ENCODE measurements at places on chromosomes 6 and 20. TPM values are rescaled to one million over a fixed set of nuclear protein-coding genes. Genes with fewer than 3 reads are reported as not detected.

RRAGD gene
- total RNA-seq = 14.6 TPM

HSPA12B gene
- total RNA-seq = 9.7 TPM

- DNase-seq = no peak
These were observed 706 bp upstream of the TUBB2B start for GRCh38 chr6:3228046-3228671.

DNA sequence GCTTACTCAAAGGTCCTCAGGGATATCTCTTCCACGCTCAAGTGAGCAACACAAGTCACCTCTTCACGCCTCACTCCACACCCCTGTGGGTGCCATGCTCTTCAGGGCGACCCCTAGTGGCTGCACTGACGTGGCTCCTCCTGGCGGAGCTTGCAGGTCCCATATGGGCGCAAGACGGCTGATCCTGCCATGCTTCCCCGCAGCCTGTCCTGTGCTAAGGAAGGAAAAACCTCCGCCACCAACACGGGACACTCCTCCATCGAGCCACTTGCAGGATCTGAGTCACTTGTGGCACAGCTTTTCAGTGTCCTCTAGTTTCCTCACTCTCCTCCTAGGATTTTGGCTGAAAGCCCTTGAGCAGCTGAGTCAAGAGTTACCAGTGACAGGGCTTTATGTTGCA, 90.7 kb downstream of the KHDC1L start:
- no peak for DNase-seq

MOG gene
- total RNA-seq = not detected

DNA sequence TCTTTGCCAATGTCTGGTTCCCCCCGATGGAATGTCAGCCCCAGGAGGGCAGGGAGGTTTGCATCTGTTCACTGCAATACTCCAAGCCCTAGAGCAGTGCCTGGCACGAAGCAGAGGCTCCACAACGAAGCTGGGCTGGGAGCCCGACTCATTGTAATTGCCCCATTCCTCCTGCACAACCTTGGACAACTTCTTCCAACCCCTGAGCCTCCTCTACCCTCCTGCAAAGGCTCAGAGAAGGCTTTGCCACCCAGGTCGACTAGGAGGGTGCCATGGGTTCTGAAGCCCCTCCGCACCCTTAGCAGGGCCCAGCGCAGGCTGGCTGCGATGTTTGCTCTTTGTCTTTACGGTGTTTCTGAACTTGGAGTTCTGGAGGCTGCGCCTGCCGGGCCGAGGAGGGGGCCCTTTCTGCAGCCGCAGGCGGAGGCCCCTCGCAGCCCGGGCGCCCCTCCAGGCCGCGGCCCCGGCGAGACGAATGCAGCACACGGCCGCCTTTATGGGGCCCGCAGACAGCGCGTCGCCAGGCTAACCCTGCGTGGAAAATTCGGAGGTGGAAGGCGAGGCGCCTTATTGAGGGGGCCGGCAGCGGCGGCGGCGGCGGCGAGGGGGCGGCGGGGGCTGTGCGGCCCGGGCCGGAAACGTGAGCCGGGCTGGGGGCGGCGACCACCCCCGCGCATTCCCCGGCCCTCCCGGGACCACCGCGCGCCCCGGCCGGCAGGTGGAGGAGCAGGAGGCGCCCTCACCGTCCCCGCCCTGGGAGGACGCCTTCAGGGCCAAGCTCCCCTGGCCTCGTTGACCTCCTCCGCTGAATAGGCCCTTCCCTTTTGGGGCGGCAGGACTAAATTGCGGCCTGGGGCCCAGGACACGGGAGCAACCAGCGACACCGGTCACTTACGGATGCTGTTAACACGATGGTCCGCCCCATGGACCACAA, 27.0 kb downstream of the SNAI1 start:
- no peak for DNase-seq

DNA sequence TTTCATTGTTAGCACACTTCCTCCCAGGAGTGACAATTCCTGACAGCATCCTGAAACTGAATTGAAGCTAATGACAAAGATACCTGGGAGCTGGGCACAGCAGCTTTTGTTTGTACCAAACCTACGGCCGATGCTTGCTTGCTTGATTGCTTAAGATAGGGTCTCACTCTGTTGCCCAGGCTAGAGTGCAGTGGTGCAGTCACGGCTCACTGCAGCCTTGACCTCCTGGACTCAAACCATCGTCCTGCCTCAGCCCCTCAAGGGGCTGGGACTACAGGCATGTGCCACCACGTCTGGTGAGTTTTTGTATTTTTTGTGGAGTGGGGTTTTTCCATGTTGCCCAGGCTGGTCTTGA, 84.7 kb upstream of the SCP2D1 start:
- DNase-seq = no peak

DNA sequence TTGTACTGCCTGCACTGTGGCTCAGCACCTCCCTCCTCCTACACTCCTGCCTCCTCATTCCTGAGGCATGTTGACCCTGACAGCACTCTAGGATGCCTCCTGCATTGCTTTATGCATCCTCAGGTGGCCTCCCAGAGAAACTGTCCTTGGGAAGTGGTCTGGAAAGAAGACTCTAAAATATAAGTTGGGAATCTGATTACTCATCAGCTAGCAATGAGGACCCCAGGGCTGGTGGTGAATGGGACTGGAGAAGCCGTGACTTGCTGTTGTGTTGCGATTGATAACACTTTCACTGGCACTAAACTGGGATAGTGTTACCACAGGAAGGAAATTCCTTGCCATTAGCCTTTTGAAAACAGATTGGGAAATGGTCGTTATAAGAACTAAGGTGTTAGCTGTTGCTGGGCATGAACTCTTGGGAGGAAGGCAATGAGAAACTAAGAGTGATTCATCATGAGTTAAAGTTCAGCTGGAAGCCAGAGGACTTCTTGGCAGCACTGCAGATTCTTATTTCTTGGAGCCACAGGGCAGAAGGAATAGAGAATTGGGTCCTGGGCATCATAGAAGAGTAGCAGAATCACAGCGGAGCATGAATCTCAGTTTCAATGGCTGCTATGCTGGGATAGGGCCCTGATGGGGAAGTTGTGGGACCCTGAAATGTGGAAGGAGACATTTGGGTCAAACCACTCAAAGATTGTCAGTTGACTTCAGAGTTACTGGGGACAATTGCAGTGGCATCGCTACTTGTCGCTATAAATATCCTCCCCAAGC, 10.1 kb upstream of the SIRPD start:
- DNase-seq = no peak

DNA sequence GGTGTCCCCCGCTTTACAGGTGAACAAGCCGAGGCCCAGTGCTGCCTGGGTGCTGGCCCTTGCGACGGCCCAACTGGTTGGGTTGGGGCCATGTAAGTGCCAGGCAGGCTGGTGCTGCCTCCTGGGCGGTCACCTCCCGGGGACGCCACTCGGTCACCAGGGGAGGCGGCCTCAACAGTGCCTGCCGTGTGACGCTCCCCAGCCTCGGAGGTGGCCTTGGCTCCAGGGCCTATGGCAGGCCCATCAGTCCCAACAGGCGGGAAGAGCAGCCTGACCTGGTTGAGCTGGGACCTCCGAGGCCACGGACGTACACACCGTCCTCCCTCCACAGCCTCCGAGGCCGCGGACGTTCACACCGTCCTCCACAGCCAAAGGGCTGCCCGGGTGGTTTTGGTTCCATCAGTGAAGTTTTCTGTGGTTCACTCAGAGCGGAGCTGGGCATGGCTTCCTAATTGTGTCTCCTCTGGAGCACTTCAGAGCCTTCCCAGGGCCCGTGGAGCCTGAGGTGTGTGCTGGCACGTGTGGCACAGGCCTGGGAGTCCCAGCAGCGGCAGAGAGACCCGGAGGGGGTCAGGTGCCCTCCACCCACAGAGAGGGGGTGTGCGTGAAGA, 19.3 kb upstream of the SLCO4A1 start:
- DNase-seq = no peak

ELOVL4 gene
- total RNA-seq = 1.4 TPM

- no peak for DNase-seq
These were observed 6.4 kb upstream of the KIF6 start for GRCh38 chr6:39731565-39731964.

DNA sequence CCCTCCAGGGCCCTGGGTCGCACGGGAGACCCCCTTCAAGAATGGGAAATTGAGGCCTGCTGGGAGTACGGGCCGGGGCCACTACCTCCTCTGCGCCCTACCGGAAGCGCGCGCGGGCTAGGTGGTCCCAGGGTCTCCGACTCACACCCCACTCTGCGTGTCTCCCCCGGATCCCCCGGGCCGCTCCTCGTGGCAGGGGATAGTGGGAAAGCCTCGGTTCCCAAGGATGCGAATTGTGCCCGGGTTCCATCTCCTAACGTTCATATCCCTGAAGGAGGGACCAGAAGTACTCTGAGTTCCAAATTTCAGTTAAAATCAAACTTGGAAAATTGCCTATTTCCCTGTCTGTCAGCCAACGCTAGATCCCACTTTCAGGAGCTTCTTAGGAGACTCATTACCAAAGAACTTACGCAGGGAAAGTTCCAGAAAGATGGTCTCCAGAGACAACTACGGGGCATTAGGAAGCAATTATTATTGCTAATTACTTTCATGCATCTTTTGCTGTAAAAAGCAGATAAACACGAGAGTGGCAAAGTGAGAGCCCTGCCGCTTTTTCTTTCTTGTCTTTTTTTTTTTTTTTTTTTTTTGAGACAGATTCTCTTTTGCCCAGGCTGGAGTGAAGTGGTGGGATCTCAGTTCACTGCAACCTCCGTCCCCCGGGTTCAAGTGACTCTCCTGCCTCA, 858 bp downstream of the FAM83D start:
- no peak for DNase-seq

DNA sequence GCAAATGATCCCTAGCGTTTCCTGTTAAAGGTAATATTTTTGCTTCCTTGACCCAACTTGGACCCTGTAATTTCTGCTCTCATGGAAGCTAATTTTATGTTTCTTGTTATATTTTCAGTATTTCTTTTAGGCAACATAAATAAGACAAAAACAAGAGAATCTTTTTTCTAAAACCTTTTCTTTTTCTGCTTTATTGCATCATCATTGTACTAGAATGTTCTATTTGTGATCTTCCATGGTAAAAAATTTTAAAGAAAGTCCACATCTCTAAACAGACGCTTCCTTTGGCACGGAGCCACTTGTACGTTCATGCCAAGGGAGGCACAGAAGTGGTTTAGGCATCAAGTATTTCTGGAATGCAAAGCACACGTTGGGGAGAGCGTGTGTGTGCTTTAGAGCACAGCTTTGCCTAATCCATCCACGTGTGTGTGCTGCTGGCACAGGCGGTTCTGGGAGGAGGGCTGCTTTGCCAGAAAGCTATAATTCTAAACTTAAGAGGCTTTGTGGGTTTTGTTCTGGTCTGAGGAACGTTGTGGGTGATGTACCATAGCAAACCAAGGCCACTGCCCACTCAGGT, 98.3 kb downstream of the SASH1 start:
- DNase-seq = no peak

SLC17A9 gene
- 10.1 TPM for total RNA-seq

DNA sequence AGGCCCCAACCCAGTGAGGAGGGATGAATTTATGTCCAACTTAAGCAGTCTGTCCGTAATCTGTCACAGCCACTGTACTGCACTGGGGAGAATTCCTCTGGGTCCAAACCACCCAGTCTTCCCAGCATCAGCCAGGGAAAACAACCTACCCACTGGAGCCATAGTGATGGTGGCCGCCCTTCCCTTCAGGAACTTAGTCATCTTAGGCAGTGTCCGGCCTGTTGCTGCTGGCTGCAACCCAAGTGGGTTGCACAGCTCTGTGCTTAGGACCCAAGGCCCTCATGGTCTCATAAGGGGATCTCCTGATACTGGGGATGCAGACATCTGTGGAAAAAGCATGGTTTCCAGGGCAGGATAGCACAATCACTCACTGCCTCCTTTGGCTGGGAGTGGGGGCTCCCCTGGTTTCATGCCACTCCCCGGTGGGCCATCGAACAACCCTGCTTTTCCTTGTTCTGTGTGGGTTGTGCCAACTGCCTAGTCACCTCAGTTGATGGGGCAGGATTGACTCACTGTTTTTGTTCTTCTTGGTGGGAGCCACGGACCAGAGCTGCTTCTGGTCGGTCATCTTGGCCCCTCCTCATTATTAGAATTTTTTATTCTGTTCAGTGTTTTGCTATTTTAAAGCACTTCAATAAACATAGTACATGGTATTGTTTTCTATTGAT, 591.9 kb downstream of the DOK5 start:
- DNase-seq = no peak

TREML2 gene
- total RNA-seq = 0.16 TPM

GRCh38 chr20:42295592-42295991, 677.4 kb upstream of the CHD6 start:
- DNase-seq = no peak
